Umbilical cord (tissue), 2 donors: ENCODE measurements at places on chromosomes 5 and 9. TPM values are rescaled to one million over a fixed set of nuclear protein-coding genes. Genes with fewer than 3 reads are reported as not detected.

- DNase-seq, result no peak
Observed at GRCh38 chr5:132655821-132656773, 1.9 kb upstream of the IL13 start.

The KIAA0825 gene
- total RNA-seq, result 17.3 TPM

- no peak for DNase-seq
Observed at GRCh38 chr5:140324617-140325241, 21.7 kb downstream of the HBEGF start.

- no peak for DNase-seq
Observed at GRCh38 chr9:112028242-112029221, 131.9 kb downstream of the UGCG start.

The ACSL6 gene
- 11.6 TPM for total RNA-seq

The CCL28 gene
- 3.6 TPM for total RNA-seq

DNA sequence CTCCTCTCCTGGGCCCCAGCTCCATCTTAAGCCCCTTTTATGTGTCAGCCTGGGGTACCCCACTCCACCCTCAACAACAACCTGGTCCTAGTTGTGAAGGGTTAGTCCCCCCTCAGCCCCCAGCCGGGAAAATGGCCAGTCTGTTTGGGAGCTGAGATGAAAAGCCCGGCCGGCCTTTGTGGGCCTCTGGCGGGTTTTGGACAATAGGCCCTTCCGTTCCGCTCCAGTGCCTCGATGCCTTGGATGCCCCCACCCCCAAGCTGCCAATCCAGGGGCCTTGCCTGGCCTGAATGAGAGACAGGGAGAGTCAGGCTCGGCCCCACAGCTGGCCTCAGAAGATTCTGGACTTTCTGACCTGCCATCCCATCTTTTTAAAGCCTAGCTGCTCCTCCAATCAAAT lies 9.2 kb downstream of the CNTFR start:
- no peak for DNase-seq

DNA sequence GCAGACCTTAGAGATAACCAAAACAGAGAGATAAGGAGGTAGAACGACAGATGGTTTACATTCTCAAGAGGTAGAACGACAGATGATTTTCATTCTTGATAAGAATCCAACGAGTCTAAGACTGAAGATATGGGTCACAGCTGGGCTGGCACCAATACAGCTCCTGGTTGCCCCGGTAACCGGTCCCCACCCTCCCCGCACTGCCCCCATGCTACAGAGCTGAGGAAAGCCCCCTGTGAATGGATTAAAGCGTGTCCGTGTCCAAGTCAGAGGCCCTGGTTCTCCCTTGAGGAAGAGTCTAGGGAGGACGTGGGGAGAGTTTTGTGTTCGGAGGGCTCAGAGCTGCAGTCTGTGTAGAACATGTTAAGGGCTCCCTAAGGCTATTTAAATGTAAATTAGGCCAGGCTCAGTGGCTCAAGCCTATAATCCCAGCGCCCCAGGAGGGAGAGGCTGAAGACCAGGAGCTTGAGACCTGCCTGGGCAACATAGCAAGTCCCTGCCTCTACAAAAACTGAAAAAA lies 8.1 kb downstream of the IDNK start:
- DNase-seq, result peak; percentile 36

DNA sequence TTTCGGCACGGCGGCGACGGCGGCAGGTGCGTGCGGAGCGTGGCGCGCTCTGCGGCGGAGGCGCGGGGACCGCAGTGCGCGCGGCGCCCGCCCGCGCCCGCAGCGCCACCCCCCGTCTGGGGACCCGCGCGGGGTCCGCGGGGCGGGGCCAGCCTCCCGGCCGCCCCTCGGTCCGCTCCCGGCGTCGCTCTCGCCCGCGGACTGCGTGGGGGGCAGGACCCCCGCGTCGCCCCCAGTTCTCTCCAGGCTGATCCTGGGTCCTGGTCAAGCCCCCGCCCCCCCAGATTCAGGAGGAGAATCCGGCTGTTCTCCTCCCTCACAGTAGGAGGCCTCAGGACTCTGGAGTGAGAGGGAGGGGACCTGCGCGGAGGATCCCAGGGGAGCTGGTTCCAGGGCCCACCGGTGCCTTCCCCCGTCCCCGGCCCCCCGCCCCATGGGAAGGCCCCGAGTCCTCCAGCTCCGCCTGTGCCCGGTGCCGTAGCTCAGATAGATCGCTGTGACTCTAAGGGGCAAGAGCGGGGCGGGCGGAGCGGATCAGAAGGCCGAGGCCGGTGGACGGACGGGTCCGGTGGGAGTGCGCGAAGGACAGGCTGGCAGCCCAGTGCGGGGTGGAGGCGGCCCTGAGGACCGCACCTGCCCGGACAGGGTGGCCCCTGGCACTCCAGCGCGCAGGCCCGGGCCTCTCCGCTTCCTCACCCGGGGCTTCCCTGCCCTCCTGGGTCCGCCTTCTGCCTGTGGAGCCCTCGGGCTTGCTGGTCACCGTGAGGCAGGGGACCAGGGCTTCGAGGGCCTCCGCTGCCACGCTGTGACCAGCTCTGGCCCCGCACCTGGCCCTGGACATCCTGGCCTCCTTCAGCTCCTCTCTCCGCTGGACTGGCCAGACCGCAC lies at the start of gene RNF208:
Gene RNF208 (minus strand): TSS at position 51 of the 888 bp plus-strand sequence. CDS start 1,028 bp downstream, outside the sequence.
- no peak for DNase-seq
